ENCODE measurements at places on chromosomes 13 and 19.

DNA sequence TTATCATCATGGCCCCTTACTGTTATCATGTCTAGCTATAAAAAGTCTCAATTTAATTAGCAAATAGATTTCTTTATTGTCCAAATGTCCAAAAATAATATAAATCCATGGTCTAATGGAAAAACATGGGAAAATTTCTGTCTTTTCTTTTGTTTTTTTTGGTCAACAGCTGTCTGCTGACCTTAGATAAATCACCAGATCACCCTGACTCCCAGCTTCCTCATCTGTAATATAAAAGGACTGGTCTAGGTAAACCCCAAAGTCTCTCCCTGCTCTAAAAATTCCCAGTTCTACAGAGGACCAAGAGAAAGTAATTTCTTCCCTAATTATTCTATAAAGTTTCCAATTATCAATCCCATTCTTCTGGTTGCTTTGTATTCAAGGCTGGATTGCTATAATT is 30.7 kb upstream of the RCBTB2 start:
- DNase-seq: no peak

DNA sequence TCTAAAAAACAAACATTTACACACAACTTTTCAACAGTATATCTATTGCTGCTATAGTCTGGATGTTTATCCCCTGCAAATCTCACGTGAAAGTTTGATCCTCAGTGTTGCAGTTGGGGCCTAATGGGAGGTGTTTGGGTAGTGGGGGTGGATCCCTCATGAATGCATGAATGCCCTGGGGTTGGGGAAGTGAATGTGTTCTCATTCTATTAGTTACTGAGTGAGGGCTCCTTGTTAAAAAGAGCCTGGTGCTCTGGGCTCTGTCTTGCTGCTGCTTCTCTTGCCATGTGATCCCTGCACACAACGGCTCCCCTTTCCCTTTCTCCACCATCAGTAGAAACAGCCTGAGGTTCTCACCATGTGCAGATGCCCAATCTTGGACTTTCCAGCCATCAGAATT is 242.7 kb upstream of the HTR2A start:
- DNase-seq: no peak

DNA sequence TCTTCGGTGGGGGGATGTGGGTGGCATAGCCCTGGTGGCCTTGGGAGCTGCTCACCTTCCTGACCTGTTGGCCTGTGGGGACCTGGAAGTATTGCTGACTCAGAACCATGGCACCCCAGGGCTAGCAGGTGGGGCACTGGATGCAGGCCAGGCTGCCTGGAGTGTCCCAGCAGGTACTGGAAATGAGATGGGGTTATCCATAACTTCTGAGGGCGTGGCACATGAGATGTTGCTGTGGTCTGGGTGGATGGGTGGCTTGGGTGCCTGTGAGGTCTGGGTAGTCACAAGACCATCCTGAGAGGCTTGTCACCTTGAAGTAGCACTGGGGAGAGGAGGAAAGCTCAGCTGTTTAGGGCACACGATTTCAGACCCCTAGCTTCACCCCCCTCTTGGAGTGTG is 636 bp upstream of the RNF225 start:
- no peak for DNase-seq

- no peak for DNase-seq
Observed at GRCh38 chr13:20141238-20142022, 19.4 kb downstream of the GJA3 start.

All from NCI-H2081 (cell line).